Stimulated activated CD8-positive, alpha-beta memory T cell treated with anti-CD3 and anti-CD28 coated beads, Interleukin-7, amount 100 ng/mL, for 1 hour (primary cell): ENCODE measurements at places on chromosomes 12 and 14.

- DNase-seq: no peak
Observed at GRCh38 chr14:46344327-46344937, 307.1 kb downstream of the RPL10L start.

DNA sequence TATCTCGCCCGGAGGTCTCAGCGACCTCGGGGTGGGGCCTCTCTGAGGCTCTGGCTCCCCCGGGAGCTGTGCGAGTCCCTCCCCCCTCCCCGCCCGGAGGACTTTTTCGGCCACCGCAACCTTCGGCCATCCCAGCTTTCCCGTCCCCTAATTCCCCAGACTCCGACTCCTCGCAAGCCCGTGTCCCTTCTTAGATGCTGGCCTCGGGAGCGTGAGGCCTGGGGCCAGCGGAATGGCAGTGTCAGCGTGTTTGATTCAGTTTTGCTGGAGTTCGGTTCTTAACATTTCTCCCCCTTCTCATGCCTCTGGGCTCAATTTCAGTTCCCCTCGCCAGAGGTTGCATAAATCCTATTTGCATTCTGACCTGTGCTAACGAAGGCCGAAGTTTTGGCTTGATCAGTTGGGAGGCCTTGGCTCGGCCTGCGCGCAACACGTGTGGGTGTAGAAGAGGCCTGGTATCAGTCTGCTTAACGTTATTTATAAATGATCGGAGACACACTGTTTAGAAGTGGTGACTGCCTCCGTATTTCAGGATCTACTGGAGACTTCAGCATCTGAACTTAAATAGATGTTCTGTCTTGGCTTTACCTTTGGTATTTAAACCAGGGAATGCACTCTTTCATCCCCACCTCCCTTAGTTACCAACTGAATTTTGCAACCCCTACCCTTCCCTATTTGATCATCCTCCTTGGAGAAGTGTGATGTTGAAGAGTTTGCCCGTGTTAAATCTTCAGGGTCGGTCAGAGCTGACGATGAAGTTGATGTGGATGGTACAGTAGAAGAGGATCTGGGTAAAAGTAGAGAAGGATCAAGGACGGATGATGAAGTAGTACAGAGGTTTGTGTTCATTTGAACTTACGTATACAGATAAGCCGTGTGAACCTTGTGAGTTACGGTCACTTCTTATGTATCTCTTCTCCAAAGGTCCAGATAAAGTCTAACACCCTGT is 851 bp downstream of the HSP90B1 start:
- no peak for DNase-seq

GRCh38 chr12:74539765-74540526 is 2.3 kb downstream of the ATXN7L3B start:
- DNase-seq: no peak

DNA sequence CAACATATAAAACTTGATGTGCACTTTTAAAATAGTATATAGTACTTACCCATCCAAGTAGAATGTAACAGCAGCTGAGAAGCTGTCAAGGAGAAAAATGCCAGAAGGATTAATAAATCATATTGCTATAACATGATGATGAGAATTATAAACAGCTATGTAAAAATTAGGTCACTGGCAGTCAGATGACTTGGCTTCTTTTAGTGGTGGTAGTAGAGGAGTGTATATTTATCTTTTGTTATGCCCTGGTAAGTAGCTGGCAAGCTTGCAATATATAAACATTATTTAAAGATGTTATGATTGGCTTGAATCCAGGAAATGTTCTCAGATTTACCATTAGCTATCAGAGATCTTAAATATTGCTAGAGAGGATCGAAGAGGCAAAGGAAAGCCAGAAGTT is 471.0 kb upstream of the MGAT4C start:
- no peak for DNase-seq

- no peak for DNase-seq
Observed at GRCh38 chr12:110896559-110896958, 23.8 kb downstream of the MYL2 start.

DNA sequence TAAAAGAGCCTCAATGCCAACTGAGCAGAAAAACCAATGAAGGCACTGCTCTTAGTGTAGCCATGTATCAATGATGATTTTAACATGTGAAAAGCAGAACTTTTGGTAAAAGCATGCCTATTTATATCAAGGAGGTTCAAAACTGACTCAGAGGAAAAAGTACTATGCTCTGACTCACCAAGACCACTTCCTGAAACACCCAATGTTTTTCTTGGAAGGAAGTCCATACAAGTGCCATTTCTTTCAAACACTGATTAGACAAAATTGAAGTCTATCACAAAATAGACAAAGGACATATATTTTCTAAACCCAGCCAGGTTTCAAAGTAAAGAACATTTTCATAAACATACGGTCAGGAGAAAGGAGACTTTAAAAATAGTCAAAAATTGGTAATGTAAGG is 88.6 kb downstream of the EPS8 start:
- DNase-seq: no peak

GRCh38 chr12:31923063-31923412 is 36.2 kb upstream of the RESF1 start:
- no peak for DNase-seq

DNA sequence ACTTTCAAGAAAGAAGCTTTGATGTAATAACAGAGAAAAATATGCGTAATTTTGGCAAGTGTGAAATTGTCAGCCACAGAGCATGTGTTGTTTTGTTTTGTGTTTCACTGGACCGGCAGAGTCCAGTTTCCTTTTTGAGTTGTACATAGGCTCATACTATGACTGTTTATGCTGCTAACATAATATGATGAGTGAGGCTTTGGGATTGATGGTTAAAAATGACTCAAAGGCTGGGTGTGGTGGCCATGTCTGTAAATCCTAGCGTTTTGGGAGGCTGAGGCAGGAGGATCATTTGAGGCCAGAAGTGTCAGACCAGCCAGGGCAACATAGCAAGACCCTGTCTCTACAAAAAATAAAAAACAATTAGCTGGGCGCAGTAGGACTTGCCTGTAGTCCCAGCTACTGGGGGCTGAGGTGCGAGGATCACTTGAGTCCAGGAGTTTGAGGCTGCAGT is 487.9 kb downstream of the PCNX1 start:
- DNase-seq: no peak

GRCh38 chr14:29390081-29390832 is 537.4 kb downstream of the PRKD1 start:
- no peak for DNase-seq

DNA sequence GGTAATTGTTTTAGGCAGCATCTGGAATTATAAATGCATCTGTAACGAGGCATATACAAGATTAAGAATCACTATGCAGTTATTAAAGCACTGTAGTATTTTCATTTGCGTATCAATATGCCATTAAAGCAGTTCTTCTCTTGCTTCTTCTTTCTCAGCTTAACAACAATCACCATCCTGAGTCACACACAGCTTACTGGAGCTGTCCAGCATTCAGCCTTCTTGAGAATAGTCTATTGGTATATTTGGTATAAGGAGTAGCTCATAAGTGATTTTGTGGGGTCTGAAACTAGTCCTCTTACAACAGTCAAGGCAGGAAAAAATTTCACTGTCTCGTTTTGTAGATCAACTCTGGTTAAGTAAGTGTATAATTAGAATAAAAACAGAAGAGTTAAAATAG is 523.0 kb upstream of the FOXG1 start:
- no peak for DNase-seq

GRCh38 chr12:100901266-100901665 is 106.7 kb downstream of the ANO4 start:
- DNase-seq: no peak

DNA sequence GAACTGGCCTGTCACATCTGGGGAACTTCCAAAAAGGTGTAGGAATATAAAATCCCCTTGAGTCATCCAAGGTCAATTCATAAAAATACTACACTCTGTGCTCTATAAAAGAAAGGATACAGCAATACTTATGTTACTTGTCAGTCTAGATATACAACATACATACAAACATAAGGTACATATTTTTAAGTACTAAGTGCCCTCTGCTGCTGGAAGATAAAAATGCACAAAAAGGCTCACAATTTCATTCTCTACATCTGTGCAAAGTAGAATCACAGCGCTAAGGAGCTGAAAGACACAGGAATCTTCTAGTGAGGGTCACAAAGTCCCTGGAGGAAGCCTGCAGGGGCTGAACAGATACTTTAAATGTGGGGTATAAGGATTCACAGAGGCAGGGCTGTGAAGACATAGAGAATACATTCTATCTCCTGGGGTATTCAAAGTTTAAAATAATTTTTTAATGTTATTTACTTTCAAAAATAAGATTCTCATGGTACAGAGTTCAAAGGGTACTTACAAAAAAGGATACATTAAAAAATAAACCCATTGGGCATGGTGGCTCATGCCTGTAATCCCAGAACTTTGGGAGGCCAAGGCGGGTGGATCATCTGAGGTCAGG is 10.2 kb upstream of the GOLGA5 start:
- DNase-seq: no peak

DNA sequence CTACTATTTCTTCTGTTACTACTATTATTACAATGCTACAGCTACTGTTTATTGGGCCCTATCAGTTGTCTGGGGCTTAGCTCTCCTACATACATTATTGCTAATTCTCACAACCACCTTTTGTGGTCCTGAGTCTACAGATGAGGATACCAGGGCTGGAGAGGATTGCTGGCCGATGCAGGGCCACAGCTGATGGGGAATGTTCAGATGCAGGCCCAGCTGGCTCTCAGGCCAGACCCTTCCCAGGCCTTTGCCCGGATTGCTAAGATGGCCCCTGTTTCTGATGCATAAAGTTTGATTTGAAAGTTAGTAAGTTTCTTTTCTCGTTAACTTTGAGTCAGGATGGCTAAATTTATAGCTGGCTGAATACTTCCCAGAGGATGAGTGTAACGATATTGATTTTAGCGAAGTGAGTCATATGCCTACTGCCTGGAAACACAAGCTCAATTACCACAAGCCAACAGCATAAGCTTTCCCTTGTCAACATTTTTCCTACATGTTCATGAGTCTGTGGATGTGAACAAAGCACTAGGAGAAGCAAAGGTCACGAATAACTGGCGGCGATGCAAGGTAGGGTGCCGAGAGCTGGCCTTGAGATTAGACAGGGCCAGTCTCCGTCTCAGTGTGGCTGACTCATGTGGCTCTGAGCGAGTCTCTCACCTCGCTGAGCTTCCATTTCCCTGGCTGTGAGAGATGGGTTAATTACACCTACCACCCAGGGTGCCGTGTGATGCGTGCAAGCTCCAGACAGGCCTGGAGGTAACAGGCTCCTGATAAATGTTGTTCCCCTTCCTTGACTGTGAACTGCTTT is 111.0 kb downstream of the BEGAIN start:
- no peak for DNase-seq

- no peak for DNase-seq
Observed at GRCh38 chr12:41772478-41772877, 372.2 kb downstream of the GXYLT1 start.

DNA sequence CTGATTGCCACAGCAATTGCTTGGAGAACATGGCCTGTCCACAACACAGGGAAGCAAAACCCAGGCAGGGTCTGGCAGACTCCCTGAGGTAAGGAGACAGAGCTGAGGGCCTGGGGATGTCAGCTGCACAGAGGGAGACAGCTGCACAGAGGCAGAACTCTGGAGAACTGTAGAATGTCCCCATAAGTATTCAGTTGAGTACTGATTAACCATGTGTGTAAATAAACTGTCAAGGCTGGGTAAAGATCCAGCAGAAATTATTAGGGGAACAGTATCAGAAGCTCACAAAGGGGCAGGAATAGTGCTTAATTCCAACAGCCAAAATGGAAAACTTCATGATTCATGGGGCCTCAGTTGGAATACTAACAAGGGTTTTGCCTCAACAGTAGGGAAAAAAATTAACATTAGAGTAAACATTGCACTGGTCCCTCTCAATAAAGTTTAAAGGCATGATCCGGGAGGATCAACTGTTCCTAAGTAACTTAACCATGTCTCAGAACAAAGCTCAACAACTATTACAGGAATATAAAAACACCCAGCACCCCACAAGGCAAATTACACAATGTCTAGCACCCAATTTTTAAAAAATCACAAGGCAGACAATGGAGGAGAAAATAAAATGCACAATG is 201.3 kb upstream of the RASSF8 start:
- DNase-seq: no peak

DNA sequence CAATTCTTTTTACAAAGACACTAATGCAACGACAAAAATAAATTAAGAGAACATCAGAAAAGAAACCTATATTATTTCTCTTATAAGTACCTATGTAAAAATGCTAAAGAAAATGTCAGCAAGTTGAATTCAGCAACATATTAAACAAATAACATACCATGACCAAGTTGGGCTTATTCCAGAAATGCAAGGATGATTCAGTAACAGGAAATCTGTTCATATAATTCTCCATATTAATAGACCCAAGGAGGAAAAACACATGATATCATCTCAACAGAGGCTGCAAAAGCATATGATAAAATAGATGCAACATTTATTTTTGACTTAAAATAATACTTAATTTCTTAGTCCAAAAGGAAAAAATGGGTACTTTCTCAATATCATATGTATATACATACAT is 25.1 kb upstream of the GPHB5 start:
- no peak for DNase-seq
